ENCODE measurements at places on chromosomes 3 and 15.

- no peak for DNase-seq
These were observed 139.1 kb downstream of the DMXL2 start for GRCh38 chr15:51483520-51483919.

DNA sequence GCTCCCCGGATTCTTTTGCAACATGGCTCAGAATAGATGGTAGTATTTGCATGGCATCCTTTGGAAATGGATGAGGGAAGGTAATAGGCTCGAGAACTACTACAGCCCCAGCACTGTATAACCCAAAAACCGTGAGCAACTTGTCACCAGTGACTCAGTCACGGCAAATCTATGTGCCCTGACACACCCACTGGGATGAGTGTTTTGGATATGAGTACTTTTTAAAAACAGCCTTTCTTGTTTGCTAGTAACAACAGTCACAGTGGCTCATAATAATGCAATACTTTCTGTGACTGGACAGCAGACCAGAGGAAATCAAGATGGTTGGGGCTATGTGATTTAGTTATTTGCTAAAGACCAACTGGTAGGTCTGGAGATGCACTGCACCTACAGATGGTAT, 299.6 kb downstream of the ULK4 start:
- DNase-seq = no peak

- DNase-seq = no peak
These were observed 95.2 kb upstream of the UBE2E1 start for GRCh38 chr3:23710555-23710954.

DNA sequence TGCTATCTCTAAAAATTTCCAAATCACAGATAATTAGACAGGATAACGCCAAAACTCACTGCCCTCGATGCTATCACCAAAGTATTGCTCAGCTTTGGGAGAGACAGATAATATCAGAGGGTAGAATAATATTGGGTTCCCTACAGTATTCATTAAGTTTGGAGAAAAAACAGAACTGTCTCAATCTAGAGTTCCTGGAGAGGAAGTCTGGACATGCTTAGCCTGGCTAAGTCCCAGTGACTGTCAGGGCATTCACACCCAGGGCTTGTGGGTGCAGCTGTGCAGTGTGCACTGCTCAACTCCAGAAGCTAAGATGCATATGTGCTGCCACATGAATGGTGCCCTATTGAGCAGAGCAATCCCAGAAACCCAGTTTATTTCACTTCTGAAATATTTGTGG, 459.6 kb upstream of the DPH6 start:
- DNase-seq = no peak

DNA sequence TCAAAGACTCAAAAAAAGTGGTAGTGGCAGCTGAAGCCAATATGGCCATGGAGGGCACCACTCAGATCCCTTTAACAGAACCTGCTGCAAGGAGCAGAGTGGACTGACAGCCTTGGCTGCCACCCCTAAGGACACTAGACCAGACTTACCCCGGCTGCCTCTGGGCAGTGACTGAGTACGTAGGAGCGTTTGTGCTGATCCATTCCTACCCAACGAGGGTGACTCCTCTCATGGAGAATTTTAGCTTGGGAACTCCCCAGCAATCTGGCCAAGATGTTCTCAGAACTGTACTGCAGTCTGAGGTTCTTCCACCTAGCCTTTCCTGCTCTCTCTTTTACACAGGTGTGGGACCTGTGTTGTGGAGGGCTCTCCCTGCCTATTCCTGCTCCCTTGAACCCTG, 22.1 kb downstream of the CLEC3B start:
- DNase-seq = no peak

GRCh38 chr15:31776039-31776438, 254.3 kb upstream of the CHRNA7 start:
- DNase-seq = no peak

GRCh38 chr3:86176445-86176784, 814.5 kb downstream of the VGLL3 start:
- no peak for DNase-seq

GRCh38 chr3:126998728-126999127, 15.8 kb downstream of the PLXNA1 start:
- DNase-seq = no peak

- DNase-seq = no peak
These were observed 18.8 kb downstream of the BCL2L10 start for GRCh38 chr15:52093539-52094510.

DNA sequence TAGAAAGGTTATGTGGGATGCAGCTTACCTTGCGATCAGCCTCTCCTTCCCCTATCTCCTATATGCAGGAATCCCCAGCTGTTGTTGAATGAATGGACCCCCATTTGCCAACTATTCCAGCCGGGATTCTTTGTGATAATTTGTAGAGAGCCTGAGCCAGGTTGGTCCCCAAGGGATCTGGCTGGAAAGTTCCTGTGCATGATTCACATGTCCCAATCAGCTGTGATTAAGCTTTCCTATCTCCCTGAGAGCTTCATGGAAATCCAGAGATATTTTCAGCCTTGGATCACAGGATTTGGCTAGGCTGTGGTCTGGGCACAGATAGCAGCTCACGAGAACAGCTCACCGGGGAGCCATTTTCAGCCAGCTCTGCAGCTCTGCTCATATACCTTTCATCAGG, 76.7 kb downstream of the ARNT2 start:
- no peak for DNase-seq

Data from T-helper 9 cell (primary cell).